ENCODE measurements at places on chromosomes 6 and 20.

DNA sequence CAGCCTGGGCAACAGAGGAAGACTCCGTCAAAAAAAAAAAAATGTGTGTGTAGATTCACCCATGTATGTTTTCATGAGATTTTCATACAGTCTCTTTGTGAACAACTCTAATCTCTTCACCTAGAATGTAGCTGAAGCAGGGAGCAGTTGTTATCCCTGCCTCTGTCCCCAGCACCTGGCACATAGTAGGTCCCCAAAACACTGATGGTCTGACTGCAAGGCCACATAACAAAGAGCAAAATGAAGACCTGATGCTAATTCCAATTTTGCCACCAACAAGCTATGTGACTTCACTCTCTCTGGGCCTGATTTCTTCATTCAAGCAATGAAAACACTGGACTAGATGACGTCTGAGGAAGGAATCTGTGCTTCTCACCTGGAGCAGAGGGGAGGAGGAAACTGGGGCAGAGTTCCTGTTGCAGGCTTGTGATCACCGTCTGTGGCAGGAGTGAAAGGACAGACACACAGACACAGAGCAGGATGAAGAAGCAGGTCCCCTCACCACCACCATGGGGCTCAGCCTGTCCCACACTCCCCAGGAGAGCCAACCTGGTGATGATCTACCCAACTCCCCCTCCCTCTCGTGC lies 4.6 kb downstream of the SLC44A4 start:
- DNase-seq = no peak

DNA sequence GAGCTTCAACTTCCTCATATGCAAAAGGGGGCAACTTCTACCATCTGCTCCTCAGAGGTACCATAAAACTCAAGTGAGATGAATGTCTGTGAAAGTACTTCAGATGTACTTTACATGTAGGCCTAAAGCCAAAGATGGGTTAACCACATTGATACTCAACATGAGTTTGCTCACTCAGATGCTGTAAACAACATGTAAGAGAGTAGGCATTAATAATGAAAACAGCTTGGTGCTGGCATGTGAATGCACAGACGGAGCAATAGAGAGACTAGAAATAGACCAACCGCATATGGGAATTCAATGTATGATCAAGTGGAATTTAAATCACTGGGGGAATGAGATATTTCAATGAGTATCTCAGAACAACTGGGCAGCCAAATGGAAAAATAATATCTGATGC lies 143.8 kb upstream of the CDYL start:
- DNase-seq = no peak

- no peak for DNase-seq
These were observed 95.0 kb downstream of the SAMD5 start for GRCh38 chr6:147603392-147604081.

DNA sequence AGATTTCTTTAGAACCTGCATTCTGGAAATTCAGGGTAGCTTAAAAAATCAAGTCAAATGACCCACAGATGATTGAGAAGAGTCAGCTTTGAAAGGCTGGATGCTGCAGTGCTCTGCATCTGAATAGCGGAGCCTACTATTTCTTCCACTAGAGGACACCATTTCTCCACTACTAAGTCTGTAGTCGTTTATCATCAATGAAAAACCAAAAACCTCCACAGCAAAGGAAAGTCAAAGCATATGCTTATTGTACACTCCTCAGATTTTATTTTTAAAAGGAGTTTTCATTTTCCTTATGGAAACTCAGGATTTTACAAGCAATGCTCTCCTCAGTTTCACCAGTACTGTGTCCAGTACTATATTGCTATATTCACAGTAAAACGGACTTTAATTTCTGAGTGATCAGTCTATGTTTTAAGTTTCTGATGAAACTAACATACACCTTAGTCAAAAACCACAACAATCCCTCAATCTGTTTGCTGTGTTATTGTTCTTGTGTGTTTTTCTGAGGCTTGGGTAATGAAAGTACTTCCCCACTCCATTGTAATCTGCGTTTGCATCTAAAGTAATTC lies 50.5 kb upstream of the ENPP5 start:
- peak; percentile 52 for DNase-seq

- DNase-seq = no peak
These were observed 129.2 kb upstream of the PCSK2 start for GRCh38 chr20:17097603-17098002.

GRCh38 chr6:145116591-145117178 lies 618.6 kb downstream of the EPM2A start:
- no peak for DNase-seq

DNA sequence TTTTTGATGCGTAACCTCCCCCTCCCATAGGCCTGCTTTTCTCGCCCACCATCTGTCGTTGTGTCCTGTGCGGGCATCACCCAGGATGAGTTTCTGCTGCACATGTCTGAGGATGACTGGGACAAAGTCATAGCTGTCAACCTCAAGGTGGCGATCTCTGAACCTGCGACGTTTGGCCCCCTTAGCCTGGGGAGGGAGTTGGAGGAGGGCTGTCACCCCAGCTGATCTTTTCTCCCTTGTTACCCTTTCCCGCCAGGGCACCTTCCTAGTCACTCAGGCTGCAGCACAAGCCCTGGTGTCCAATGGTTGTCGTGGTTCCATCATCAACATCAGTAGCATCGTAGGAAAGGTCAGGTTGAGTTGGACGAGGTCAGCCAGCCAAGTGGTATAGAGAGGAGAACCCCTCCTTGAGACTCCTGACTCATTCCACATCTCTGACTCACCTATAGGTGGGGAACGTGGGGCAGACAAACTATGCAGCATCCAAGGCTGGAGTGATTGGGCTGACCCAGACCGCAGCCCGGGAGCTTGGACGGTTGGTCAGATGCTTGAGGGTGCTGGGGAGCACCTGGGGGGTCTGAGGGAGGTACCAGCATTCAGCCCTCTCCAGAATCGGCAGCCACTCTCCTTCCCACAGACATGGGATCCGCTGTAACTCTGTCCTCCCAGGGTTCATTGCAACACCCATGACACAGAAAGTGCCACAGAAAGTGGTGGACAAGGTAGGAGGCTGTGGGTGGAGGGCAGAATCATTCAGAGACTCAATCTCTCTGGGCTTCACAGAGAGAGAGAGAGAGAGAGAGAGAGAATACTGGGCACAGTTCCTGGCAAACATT lies 954 bp downstream of the HSD17B8 start:
- DNase-seq = no peak

DNA sequence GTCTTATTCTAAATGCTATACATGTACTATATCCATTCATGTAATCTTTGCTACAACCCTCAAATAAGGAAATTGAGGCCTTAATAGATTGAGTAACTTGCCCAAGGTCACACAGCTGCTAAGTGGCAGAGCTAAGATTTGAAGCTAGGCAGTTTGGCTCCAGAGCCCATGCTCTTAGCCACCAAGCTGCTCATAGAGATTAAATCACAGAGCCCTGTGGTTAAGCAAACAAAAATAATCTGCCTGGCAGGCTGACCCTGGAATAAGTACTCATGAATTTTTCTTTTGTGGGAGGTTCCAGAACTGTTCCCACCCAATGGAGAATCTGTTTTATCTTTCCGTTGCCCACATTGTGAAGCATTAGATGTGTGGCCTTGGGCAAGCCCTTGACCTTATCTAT lies 7.4 kb downstream of the AAR2 start:
- no peak for DNase-seq

DNA sequence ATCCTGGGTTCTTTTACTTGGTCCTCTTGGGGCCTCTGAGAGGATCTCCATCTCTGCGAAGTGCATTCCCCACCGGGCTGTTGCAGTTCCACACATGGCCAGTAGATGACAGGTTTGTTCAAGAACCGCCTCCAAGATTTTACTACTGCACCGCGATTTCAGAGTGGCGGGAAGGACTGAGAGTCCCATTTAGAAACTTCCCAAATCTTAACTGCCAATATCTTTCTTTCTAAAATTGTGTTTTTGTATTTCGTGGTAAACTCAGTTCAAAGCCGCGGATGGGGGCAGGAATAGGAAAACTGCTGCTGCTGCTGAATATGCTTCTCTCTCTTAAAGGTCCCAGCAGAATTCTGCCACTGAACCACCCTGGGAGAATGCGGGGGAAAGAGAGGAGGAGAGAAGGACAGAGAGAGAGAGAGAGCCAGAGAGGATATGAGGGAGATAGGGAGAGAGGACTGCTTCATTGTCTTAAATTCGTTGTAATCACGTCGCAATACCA lies 8.6 kb upstream of the BTNL2 start:
- peak; percentile 2 for DNase-seq

- no peak for DNase-seq
These were observed 35.1 kb downstream of the MAP3K5 start for GRCh38 chr6:136757150-136757549.

- DNase-seq = no peak
These were observed 119.8 kb downstream of the NFATC2 start for GRCh38 chr20:51422514-51423289.

DNA sequence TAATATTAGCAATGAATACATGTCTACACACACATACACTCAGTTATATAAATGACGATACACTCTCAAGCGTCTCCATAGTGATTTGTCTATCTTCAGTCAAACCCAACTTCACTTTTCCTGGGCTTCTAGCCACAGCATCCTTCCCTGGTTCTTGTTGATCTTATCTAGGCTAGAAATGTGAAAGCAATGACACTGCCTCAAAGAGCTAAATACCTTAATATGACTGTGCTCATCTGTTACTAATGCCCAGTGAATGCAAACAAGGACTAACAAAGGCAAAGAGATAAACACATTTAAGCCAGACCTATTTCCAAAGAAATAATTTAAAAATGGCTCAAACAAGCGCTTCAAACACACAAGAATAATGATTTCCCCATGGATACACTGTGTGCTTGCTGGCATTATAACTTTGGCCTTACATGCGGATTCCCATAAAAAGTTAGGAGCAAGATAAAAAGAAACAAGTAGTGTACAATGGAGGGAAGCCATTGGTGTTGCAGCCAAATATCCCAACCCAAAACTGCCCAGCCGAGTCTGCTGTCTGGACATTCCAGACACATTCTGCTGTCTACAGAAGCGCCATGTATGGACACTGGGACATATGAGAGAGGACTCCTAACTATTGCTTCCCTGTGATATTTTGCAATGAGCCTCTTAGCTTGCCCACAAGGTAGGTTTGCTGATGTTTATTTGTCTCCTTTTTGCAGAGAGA lies 19.5 kb upstream of the DAAM2 start:
- DNase-seq = no peak

DNA sequence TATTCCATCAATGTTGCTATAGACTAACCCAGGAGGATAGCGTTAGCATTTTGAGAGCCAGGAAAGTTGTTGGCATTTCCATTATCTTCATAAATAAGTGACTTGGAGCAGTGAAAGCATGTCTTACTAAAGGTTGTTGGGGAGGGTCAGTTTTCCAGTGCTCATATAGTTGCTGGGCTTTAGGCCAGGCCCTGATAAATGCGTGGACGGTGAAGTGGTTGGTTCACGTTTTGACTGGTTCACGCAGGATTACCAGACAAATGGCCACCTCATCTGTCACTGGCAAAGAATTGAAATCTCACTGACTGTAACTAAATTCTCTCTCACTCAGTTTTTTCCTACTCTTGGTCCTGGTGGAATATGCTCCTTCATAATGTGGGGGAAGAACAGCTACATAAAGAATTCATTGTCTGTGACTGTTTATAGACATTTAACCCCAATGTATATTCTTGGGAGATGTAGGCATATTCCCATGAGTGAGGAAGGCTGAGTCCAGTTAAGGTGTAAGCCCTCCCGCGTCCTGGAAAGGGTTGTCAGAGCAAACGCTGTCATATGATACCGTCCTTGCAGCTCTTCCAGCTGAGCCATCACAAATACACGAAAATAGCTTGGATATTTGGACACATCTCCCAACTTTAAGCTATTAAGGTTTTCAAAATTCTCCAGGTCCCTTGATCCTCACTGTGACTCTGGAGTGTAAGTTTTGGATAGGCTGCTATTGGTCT lies 27.8 kb downstream of the LRRC1 start:
- no peak for DNase-seq

DNA sequence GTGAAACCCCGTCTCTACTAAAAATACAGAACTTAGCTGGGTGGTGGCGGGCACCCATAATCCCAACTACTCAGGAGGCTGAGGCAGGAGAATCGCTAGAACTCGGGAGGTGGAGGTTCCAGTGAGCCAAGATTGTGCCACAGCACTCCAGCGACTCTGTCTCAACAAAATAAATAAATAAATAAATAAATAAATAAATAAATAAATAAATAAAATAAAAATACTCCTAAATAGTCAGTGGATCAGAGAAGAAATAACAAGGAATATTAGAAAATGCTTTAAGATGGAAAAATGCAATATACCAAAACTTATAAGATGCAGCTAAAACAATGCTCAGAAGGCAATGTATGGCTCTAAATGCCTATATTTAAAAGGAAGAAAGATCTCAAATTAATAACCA lies 39.0 kb upstream of the SASH1 start:
- DNase-seq = no peak

- peak; percentile 32 for DNase-seq
These were observed at the start of gene SYNJ2 for GRCh38 chr6:157981395-157982101. Gene SYNJ2 (plus strand): TSS chr6:157981863. CDS start chr6:157981962, 99 bp downstream.

DNA sequence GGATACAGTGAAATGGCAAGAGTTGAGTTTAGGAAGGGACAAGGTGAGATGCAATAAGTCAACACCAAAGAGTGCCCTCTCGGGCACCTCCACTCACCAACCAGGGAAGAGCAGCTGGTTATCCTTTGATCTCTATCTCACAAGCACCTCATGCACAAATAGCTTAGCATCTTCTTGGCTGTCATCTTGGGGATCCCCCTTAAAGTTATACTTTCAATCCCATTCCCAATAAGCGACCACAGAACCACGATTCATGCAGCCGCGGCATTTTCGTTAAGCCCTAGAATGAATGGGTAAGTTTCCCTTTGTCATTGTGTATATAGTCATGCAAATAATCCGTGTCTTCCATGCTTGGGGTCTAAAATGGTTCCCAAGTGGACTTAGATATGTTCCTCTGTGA lies 73.5 kb downstream of the ADTRP start:
- no peak for DNase-seq

DNA sequence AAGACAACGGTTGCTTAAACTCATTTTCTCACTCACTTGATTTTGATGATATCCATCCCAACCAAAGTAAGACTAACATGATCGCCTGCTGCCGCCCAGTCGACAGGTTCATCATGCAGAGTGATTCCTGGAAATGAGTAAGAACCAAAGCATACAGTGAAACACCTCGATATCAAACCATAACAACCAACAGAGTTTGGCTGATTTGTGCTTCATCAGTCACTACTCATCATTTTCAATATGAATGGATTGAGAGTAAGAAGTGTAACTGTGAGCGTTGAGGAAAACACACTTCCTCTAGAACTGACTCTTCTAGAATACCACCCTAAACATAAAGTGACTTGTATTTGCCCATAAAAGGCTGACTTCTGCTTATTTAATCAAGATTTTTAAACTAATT lies 29.2 kb upstream of the ALDH8A1 start:
- DNase-seq = no peak

DNA sequence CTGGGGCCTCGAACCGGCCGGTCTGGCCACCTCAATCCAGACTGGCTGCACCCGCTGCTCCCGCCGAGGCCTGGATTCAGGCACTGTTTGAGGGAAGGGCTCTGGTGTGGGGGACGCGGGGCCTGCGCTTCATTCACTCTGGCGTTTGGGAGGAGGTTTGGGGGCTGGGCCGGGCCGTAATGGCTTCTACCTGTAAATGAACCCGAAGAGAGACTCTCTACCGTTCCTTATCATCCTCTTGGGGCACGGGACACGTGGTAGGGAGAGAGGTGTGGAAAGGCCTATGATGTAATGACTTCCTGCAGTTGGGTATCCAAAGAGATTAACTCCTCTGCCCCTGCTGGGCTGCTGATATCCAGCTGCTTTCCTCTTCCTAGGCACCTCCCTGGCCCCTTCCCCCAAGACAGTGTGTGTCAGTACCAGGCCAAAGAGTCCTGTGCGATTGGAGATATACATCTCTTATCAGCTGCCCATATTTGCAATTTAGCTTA lies 1.8 kb downstream of the FOXO3 start:
- DNase-seq = no peak

GRCh38 chr6:33080127-33081089 lies 4.6 kb downstream of the HLA-DPB1 start:
- no peak for DNase-seq

All from NCI-H1092 (cell line).